Breast epithelium (tissue), 4 donors: ENCODE measurements at places on chromosomes 3 and 15.

DNA sequence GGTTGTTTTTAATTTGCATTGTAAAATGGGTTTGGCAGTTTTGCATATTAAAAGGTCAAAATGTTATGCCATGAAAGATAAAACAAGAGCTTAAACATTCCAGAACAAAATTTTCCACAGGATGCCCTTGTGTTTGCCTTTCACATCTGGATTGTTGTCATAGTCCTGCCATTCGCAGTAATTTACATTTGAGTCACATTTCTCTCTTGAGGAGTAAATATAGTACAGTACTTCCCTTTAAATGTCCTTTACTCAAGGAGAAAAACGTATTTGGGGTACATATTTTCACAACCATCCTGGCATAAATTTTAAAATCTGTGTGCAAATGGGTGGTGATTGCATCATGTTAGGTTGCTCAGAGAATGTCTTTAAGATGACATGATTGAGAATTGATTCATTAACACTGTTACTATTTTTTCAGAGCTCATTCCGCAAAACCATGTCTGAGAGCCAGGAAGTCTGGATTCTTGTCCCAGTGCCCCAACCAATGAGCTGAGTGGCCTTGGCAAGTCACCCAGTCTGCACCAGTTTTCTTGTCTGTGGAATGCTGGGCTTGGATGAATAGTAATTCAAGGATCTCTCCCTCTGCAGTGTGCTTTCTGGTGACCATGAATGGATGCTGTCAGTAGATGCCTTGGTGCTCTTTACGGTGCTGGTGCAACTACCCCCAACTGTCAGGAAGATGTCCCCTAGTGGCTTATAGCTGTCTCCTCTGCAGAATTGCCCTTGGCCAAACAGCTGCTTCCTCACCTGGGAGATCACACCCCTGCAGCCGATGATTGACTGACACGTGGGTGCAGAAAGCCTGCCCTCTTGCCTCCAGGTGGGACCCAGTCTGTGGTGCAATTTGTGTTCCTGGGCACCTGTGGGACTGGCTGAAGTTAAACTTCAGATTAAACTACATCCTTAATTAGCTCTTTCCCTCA lies 43.0 kb downstream of the ABHD5 start:
- no peak overlapping the region for H3K27ac ChIP-seq
- H3K4me3 ChIP-seq: no peak overlapping the region
- H3K4me1 ChIP-seq: no peaks in the 10 kb centered on the region
- DNase-seq: peak; percentile 57

- no peaks in the 10 kb centered on the region for H3K27me3 ChIP-seq
- no peaks in the 10 kb centered on the region for H3K36me3 ChIP-seq
- no peaks in the 10 kb centered on the region for H3K4me1 ChIP-seq
- H3K27ac ChIP-seq: no peak overlapping the region
- no peak for DNase-seq
Measured at GRCh38 chr3:71641674-71642073, 58.1 kb upstream of the FOXP1 start.

DNA sequence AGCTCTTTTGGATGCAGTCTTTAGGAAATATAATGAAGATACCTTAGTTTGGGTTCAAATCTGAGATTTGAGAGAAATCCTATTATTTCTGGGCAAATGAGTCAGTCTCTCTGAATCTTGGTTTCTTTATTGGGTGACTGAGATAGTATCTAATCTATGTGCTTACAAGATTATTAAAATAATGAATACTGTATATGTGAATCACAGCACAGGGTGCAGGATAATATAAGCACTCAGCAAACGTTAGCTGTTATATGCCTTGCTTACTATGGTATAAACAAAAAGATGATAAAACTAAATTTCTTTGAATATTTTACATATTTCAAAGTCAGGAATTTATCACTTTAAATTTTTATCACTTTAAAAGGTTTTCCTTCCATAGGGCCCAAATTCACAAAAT lies 29.6 kb downstream of the FGF7 start:
- H3K4me1 ChIP-seq: no peaks in the 10 kb centered on the region
- H3K27me3 ChIP-seq: no peaks in the 10 kb centered on the region
- no peaks in the 10 kb centered on the region for H3K36me3 ChIP-seq
- H3K4me3 ChIP-seq: no peak overlapping the region

DNA sequence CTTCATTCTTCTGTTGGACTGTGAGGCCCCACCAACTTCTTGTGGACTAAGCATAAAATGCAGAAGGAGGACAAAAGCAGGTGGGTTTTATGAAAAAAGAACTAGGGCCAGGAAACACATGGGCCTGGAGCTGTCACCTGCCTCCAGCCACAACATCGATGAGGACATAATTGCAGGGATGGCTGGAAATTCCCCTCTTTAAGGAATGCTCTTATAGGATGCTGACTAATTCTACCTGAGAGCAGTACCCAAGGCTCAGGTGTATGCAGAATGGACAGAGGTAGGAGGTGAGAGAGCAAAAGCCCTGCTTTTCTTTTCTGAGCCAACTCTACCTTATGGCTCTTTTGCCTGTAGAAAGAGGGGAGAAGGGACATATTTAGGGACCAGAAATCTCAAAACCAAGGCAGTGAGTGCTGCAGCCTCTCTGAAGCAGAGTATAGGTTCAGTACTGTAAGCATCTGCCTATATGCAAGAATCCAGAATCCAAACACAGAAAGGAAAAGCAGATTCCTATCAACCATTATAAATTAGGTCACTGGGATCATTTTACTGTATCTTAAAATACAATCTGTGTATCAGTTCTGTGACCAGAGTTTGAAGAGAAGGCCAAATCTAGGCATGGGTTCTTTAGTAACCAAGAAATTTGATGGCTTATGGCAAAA lies 205.3 kb upstream of the WNT5A start:
- no peaks in the 10 kb centered on the region for H3K4me1 ChIP-seq
- no peaks in the 10 kb centered on the region for H3K27me3 ChIP-seq
- H3K27ac ChIP-seq: no peak overlapping the region

GRCh38 chr3:51304230-51304629 lies 80.9 kb upstream of the MANF start:
- no peak for DNase-seq
- H3K27ac ChIP-seq: no peak overlapping the region

DNA sequence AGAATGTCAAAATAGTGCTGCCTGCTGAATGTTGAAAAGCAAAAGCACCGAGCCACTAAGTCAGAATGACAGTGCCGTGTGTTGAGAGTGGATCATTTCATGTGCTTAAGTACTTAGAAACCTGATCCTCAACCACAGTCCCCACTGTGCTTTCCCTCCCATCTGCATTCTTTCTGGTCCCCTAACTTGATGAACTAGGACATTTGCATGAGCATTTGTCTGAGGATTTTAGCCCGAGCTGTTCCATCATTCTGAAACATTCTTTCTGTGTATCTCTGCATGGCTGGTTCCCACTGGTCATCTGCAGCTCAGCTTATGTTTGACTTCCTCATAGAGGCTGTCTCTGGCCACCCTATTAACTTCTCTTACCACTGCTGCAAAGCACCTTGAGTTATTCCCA lies 42.0 kb downstream of the SST start:
- no peak overlapping the region for H3K4me3 ChIP-seq
- no peaks in the 10 kb centered on the region for H3K4me1 ChIP-seq
- no peak overlapping the region for H3K27ac ChIP-seq
- H3K27me3 ChIP-seq: no peaks in the 10 kb centered on the region
- no peak for DNase-seq

DNA sequence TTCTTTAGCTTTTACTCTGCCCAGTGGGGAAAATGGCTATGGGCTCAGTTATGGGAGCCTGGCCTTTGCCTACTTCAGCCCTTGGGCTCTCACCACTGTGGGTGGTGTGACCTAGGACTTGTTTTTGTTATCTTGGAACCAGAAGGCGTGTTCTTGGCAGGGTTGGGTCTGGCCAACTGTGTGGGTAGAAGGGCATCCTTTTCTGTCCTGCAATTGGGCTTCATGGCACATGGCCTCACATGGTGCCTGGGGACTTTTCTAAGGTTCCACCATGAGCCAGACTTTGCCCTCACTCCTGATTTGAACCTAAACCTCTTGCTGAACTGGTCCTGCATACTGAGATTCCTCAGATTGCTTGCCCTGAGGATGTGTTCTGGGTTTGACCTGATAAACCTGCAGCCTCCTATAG lies 1.7 kb downstream of the GLYCTK start:
- H3K4me3 ChIP-seq: no peak overlapping the region
- H3K27ac ChIP-seq: no peak overlapping the region
- peaks cover 5% of the 10 kb centered on the region for H3K4me1 ChIP-seq
- H3K27me3 ChIP-seq: no peaks in the 10 kb centered on the region
- no peak for DNase-seq

DNA sequence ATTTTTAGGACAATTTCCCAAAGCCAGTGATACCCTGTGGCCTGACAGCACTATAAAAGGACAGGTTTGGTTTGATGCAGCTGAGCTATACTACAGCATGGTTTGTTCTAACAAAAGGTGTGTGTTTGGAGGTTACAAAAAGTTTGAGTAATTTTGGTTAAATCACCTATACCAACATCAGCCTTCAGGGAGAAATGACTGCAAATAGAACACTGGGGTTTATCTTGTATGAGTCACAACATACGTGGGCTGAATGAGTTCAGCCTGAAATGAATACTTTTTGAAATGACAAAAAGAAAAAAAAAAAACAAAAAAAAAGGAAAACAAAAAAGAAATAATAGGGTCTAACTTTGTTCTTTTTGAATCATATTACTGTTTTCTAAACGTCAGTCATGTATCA lies 345.7 kb downstream of the CNTN3 start:
- DNase-seq: no peak
- no peak overlapping the region for H3K27ac ChIP-seq
- no peak overlapping the region for H3K4me3 ChIP-seq
- H3K27me3 ChIP-seq: no peaks in the 10 kb centered on the region

GRCh38 chr15:87942316-87942715 lies 314.2 kb downstream of the NTRK3 start:
- no peak for DNase-seq
- H3K27ac ChIP-seq: no peak overlapping the region
- no peaks in the 10 kb centered on the region for H3K27me3 ChIP-seq

DNA sequence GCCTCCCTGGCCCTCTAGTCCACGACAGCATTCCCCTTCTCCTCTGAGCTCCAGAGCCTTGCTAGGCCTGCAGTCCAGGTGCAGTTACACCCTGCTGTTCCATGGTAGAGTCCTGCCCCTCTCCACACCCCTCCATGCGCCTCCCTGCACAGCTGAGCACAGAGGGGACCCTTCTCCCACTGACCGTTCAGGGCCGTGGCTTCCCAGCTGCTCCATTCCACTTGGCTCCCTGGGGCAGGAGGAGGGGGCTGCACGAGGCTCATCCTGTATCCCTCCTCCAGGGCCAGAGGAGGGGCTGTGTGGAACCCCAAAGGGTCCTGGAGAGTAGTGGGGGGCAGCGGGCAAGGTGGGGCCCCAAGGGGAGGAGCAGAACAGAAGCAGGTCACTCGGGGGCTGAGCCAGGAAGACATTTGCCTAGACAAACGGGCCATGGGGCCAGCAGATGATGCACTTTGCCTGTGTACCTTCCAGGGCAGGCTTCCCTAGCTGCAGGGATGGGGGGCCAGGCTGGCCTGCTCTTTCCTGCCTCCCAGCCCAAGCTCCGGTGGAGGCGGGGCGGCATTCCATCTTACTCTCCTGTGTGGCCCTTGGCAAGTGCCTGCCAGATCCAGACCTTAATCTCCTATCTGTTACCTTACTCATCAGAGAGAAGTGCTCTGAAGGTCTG lies 20.7 kb upstream of the GOLGA6C start:
- H3K36me3 ChIP-seq: no peaks in the 10 kb centered on the region
- H3K4me3 ChIP-seq: no peak overlapping the region
- no peak overlapping the region for H3K27ac ChIP-seq
- no peaks in the 10 kb centered on the region for H3K4me1 ChIP-seq
- peaks cover 4% of the 10 kb centered on the region for H3K27me3 ChIP-seq
- DNase-seq: no peak

DNA sequence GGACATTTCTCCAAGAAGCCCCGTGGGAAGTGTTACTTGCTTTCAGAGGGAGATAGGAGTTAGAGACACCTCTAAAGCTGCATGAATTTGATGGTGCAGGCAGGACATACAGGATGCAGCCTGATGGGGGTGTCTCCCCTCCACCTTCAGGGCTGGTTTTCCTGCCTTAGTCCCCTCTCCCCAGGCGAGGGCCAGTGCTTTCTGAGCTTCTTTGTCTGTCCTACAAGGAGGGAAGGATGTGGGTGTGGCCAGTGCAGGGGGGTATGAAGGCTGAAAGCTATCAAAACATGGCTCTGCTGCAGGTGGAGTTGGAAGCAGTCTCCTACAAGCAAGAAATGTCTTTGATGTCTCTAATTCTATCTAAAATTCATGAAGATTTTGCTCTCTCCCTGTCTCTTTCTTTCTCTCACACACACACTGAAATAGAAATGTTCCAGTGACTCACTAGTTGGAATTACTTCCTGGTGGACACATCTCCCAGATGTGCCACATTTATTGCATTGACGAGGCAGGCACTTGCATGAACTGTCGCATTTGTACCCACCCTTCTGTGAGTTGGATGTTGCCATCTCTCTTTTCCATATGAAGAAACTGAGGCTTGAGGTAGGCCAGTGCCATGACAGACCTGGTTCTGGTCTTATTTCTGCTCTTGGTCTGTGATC lies 13.9 kb upstream of the PODXL2 start:
- no peak for DNase-seq
- no peaks in the 10 kb centered on the region for H3K4me1 ChIP-seq
- no peak overlapping the region for H3K27ac ChIP-seq
- no peak overlapping the region for H3K4me3 ChIP-seq
- H3K36me3 ChIP-seq: no peaks in the 10 kb centered on the region
- H3K27me3 ChIP-seq: no peaks in the 10 kb centered on the region

DNA sequence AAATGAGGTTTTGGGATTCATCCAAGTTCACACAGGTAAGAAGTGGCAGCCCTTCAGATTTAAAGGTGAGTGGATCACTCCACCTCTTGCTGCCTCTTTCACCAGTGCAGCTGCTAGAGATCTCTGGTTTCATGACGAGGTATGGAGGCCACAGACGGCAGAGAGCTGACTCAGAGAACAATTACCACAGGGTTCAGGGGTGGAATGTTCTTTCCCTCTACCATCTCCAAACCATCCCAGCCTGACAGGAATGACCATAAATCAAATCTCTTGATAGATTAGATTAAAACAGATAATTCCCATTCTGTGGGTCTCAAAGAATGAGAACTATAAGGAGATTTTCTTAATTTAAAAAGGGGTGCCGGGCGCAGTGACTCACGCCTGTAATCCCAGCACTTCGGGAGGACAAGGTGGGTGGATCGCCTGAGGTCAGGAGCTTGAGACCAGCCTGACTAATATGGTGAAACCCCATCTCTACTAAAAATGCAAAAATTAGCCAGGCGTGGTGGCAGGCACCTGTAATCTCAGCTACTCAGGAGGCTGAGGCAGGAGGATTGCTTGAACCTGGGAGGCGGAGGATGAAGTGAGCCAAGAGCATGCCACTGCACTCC lies 174.2 kb upstream of the ATP11B start:
- no peak for DNase-seq
- H3K4me3 ChIP-seq: no peak overlapping the region
- H3K27me3 ChIP-seq: no peaks in the 10 kb centered on the region
- no peak overlapping the region for H3K27ac ChIP-seq
- no peaks in the 10 kb centered on the region for H3K4me1 ChIP-seq

DNA sequence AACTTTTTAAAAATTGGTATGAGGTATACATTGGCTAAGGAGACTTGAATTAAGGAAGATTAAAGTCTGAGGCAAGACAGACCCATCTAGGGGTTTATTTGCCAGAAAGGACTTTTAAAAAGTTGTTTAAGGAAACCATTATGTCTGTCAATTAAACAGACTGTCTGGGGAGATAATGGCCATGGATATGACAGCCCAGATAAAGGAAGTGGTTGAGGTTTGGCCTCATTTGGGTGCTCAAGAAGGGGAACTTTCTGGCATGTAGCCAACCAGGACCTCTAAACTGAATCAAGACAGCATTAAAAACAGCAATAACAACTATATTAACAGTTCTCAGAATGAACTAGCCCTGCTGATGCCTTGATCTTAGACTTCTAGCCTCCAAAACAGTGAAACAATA lies 9.9 kb upstream of the CD200R1L start:
- DNase-seq: no peak
- no peaks in the 10 kb centered on the region for H3K4me1 ChIP-seq
- H3K4me3 ChIP-seq: no peak overlapping the region
- H3K27ac ChIP-seq: no peak overlapping the region
- H3K27me3 ChIP-seq: no peaks in the 10 kb centered on the region
